Pericardium fibroblast (primary cell): ENCODE measurements at places on chromosomes 6 and 20. TPM values are rescaled to one million over a fixed set of nuclear protein-coding genes. Genes with fewer than 3 reads are reported as not detected.

PRR18 gene
- total RNA-seq = not detected in 2 replicates

DEF6 gene
- 0.70 and 2.5 TPM in 2 replicates for total RNA-seq

TMEM63B gene
- total RNA-seq = 22.6 and 25.8 TPM in 2 replicates

GRIK2 gene
- 2.3 and 3.6 TPM in 2 replicates for total RNA-seq

PAQR8 gene
- total RNA-seq = 2.2 and 2.7 TPM in 2 replicates

ANKRD66 gene
- not detected in 2 replicates for total RNA-seq

KCNS1 gene
- 1.4 TPM in 2 replicates for total RNA-seq

ARMC2 gene
- 0.94 and 1.1 TPM in 2 replicates for total RNA-seq

SPATA25 gene
- 1.0 and 1.6 TPM in 2 replicates for total RNA-seq
